Chondrocyte (in vitro differentiated cells): ENCODE measurements at places on chromosomes 11 and 22. TPM values are rescaled to one million over a fixed set of nuclear protein-coding genes. Genes with fewer than 3 reads are reported as not detected.
A peak's percentile ranks its signal among the peaks of the same experiment; 100 is the strongest.

Gene SCGB1A1
- total RNA-seq = not detected in 3 replicates

Gene OR51B4
- not detected in 3 replicates for total RNA-seq

Gene CCDC88B
- total RNA-seq = 0.82 to 1.3 TPM (median 0.99 TPM) in 3 replicates

Gene WNT11
- 20.7 to 69.4 TPM (median 24.5 TPM) in 3 replicates for total RNA-seq

Gene IFITM5
- total RNA-seq = not detected in 3 replicates

Gene OR51I1
- 0.46 TPM in 1 of 3 replicates, not detected in the others for total RNA-seq

Gene CARS1
- total RNA-seq = 49.3 to 106 TPM (median 101 TPM) in 3 replicates

- no peaks in the 10 kb centered on the region for H3K36me3 ChIP-seq
- peaks cover 4% of the 10 kb centered on the region for H3K4me1 ChIP-seq
- DNase-seq = no peak
- no peak overlapping the region for H3K27ac ChIP-seq
- H3K4me3 ChIP-seq = no peak overlapping the region
Measured at GRCh38 chr22:29079218-29079901, 6.5 kb downstream of the KREMEN1 start.

GRCh38 chr11:66915046-66915832 is 42.9 kb downstream of the PC start:
- DNase-seq = peak; percentile 63
- H3K36me3 ChIP-seq = no peaks in the 10 kb centered on the region
- H3K4me3 ChIP-seq = no peak overlapping the region
- peaks cover 29% of the 10 kb centered on the region for H3K4me1 ChIP-seq

GRCh38 chr22:22397292-22397870 is 111.2 kb downstream of the ZNF280B start:
- peaks cover 30% of the 10 kb centered on the region for H3K27me3 ChIP-seq
- H3K27ac ChIP-seq = no peak overlapping the region

GRCh38 chr11:58592760-58593472 is 14.1 kb downstream of the ZFP91 start:
- H3K36me3 ChIP-seq = peaks cover 6% of the 10 kb centered on the region
- no peak overlapping the region for H3K4me3 ChIP-seq
- no peak overlapping the region for H3K27ac ChIP-seq
- no peak for DNase-seq
- no peaks in the 10 kb centered on the region for H3K27me3 ChIP-seq
- no peaks in the 10 kb centered on the region for H3K4me1 ChIP-seq

DNA sequence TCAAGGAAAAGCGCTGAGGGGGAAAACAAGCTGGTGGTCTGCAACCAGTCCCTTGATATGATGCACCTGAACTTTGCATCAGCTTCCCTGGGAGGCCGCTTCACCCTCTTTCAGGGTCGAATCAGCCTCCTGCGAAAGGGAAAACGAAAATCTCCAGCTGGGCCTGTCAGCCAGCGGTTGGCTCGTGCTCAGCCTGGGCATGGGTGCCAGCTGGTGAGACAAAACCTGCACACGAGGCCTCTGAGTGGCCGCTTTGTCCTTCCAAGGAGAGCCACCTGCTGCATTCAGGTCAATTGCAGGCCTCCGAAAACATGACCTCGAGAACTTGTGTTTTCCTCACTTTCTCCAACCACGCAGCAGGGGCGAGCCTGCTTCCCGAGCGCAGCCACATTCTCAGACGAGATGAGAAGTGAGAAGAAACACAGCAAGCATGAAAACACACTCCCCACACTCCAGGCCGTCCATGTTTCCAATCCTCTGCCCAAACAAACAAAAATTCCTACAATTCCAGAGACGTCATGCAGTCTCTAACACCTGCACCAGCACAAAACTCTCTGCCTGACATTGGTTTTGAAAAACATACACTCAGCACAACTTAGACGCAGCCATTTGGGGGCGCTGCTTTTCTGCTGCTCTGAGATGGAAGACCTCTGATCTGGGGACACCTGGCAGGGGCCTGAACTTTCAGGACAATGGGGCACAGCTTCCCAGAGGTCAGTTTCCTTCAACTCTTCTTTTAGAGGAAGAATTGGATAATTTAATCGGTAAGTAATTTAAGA is 77.1 kb downstream of the DHCR7 start:
- H3K4me1 ChIP-seq = no peaks in the 10 kb centered on the region
- no peak overlapping the region for H3K4me3 ChIP-seq
- no peaks in the 10 kb centered on the region for H3K36me3 ChIP-seq
- H3K27me3 ChIP-seq = peaks cover 43% of the 10 kb centered on the region
- H3K27ac ChIP-seq = no peak overlapping the region

- H3K36me3 ChIP-seq = no peaks in the 10 kb centered on the region
- no peak overlapping the region for H3K27ac ChIP-seq
- no peak overlapping the region for H3K4me3 ChIP-seq
Measured at GRCh38 chr22:35470903-35471321, 69.7 kb upstream of the RASD2 start.

DNA sequence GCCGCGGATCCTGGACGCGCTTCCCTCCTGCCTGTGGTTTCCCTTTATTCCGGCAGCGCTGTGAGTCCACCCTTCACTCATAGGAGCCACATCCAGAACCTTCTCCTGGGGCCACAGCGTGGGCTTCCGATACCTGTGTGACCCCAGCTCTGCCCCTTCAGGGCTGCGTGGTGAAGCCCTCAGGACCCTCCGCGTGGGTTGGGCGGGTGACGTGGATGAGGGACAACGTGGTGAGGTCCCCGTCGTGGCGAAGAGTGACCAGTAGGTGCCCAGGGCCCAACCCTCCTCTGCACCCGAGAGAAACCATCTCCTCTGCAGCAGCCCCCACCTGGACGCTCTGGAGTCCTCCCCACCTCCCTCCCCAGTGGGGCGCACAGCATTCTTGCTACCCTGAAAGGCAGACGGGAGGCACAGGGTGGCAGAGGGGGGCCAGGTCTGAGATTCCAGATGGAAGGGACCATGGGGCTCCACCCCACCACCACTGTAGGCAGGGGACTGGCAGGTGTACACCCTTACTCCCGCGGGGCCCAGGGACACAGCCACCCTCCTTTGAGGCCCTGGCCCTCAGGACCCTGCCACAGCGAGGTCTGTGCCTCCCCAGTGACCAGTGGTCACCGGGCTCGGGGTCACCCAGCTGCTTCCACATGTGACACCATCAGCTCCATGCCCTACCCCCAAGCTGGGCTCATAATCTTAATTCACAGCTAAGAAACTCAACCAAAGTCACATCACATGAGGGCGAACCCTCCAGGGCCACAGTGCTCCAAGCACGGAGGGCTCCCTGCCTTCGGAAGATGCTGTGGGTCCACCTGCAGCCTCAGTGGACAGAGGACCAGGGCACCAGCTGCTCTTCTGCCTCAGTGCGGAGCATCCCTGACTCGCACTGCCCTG is 3.4 kb upstream of the ZBED4 start:
- DNase-seq = no peak
- H3K4me3 ChIP-seq = no peak overlapping the region
- H3K4me1 ChIP-seq = peaks cover 18% of the 10 kb centered on the region
- peaks cover 2% of the 10 kb centered on the region for H3K36me3 ChIP-seq
- H3K27me3 ChIP-seq = peaks cover 26% of the 10 kb centered on the region
- no peak overlapping the region for H3K27ac ChIP-seq

DNA sequence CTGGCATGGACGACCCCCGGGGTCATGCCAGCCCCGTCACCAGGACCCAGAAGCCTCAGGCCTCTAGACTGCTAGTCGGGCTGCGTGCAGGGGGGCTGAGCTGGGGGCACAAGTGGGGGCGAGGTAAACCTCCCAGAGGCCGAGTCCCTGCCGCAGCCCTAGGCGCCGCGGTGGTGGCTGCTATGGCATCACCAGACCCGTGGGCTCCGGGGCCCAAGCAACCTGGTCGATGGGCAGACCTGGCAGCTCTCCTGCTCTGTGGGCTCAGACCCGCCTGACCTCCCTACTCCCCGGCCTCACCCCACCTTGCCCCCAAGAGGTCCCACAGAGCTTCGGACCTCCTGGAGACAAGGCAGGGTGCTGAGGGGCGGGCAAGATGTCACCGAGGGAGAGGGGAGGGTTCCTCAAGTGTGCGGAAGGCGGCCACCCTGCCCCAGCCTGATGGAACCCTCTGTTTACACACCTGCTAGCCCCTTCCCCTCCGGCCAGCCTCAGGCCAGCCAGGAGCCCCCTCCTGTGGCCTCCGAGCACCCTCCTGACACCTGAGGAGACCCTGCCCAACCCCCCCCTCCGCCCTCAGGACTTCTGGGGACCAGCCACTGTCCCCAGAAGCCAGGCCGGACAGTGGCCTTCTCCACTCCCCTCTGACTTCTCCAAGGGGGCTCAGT is 9.4 kb downstream of the IGF2 start:
- H3K27ac ChIP-seq = no peak overlapping the region
- peaks cover 26% of the 10 kb centered on the region for H3K27me3 ChIP-seq
- peak; percentile 87 for DNase-seq
- H3K36me3 ChIP-seq = peaks cover 3% of the 10 kb centered on the region
- no peaks in the 10 kb centered on the region for H3K4me1 ChIP-seq
- H3K4me3 ChIP-seq = no peak overlapping the region

- no peaks in the 10 kb centered on the region for H3K36me3 ChIP-seq
- H3K27ac ChIP-seq = no peak overlapping the region
- DNase-seq = no peak
- H3K4me3 ChIP-seq = no peak overlapping the region
- H3K27me3 ChIP-seq = no peaks in the 10 kb centered on the region
Measured at GRCh38 chr11:80104191-80104590, 663.4 kb upstream of the TENM4 start.

DNA sequence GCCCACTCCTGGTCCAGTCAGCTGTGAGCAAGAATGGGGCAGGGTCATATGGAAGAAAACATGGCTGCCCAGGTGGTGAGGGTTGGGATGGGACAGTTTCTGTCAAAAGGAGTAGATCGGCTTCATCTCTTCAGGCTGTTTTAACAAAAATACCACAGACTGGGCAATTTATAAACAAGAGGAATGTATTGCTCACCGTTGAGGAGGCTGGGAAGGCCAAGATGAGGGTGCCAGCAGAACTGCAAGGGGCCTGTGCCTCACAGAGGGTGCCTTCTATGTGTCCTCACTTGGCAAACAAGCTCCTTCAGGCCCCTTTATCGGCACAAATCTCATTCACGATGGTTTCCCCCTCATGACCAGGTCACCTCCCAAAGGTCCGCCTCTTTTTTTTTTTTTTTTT is 18.1 kb upstream of the RELT start:
- H3K36me3 ChIP-seq = peaks cover 40% of the 10 kb centered on the region
- H3K4me3 ChIP-seq = no peak overlapping the region
- no peak overlapping the region for H3K27ac ChIP-seq
- H3K27me3 ChIP-seq = no peaks in the 10 kb centered on the region

- H3K27me3 ChIP-seq = peaks cover 5% of the 10 kb centered on the region
- no peaks in the 10 kb centered on the region for H3K36me3 ChIP-seq
- no peak for DNase-seq
- H3K4me3 ChIP-seq = no peak overlapping the region
- H3K27ac ChIP-seq = no peak overlapping the region
Measured at GRCh38 chr22:29203488-29204454, 1.9 kb upstream of the EMID1 start.

DNA sequence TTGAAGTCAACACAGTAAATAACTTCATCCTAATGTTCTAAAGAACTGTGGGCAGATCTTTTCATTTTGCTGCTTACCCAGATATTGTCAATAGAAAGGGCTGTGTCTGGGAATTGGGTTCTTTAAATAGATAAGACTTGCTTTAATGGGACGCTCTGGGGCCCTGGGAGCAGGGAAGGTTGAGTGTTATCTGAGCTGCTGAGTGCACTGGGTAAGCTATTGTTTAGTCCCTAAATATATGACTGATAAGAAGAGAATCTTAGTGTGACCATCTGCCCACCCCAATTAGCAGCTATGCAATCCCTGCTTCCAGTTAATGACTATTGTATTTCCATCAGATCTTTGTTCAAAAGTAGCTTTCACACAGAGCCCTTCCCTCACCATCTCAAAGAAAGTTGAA is 44.4 kb downstream of the ARHGAP42 start:
- H3K27me3 ChIP-seq = no peaks in the 10 kb centered on the region
- no peaks in the 10 kb centered on the region for H3K36me3 ChIP-seq
- H3K4me1 ChIP-seq = peaks cover 33% of the 10 kb centered on the region
- DNase-seq = no peak
- H3K4me3 ChIP-seq = no peak overlapping the region

DNA sequence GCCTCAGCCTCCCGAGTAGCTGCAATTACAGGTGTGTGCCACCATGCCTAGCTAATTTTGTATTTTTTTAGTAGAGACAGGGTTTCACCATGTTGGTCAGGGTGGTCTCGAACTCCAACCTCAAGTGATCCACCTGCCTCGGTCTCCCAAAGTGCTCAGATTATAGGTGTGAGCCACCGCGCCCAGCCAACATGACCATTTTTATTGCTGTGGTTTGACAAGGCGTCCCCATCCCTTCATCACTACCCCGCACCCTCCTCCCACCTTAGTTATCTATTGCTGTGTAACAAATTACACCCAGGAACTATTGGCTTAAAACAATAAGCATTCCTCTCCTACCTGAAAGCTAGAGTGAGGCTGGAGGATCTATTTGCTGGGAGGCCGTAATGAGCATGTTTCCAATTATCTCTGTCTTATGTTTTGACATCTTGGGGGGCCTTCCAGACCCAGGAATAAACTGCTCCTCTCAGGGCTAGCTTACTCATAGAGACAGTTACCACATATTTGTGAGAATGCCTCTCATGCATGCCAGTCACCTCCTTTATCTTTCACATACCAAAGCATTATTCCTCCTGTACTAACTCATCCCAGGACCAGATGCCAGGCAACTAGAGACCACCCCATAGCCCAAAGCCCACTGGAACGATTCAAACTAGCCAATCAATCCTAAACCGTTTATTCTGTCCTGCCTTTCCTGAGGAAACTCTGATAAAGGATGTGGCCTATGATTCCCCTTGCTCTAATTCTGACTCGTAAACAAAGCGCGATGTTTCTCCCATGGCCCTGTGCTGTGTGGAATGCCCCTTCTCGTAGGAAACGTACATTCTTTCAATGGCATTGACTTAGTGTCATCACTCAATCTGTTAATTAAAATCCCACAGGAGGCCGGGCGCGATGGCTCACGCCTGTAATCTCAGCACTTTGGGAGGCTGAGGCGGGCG is 19.4 kb downstream of the SNU13 start:
- peak; percentile 29 for DNase-seq
- H3K4me3 ChIP-seq = no peak overlapping the region
- H3K4me1 ChIP-seq = peaks cover 23% of the 10 kb centered on the region
- H3K27ac ChIP-seq = peak overlapping the region; percentile 86
- peaks cover 3% of the 10 kb centered on the region for H3K36me3 ChIP-seq

DNA sequence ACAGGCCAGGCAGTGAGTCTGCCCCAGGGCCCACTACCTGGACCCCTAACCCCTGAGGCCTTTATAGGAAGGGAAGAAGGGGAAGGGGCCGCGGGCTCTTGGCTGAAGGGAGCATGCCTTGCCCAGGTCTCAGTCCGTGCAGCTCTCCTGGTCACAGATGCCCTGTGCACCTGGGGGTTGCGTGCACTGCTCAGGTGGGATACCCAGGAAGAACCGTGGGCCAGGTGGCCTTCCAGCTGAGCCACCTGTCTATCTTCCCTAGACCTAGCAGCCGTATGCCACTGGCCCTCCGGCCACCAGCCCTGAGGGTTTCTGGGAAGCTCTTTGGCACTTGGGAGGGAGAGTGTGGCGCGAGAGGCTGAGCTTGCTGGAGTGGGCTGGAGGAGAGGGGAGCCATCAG is 1178.6 kb downstream of the BRD1 start:
- peaks cover 3% of the 10 kb centered on the region for H3K4me1 ChIP-seq
- no peak overlapping the region for H3K27ac ChIP-seq
- no peak overlapping the region for H3K4me3 ChIP-seq
- H3K36me3 ChIP-seq = no peaks in the 10 kb centered on the region
